ENCODE measurements at places on chromosomes 5 and 9.

DNA sequence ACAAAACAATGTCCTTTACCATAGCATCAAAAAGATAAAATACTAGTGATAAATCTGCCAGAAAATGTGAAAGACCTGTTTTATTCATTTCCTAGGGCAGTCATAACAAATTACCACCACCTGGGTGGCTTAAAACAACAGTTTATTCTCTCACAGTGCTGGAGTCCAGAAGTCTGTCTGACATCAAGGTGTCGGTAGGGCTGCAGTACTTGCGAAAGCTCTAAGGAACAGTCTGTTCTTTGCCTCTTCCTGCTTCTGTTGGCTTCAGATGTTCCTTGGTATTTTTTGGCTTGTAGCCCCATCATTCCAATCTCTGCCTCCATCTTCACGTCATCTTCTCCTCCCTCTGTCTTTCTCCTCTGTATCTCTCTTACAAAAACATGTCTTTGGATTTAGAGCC, 51.0 kb downstream of the PTPDC1 start:
- no peak for DNase-seq

DNA sequence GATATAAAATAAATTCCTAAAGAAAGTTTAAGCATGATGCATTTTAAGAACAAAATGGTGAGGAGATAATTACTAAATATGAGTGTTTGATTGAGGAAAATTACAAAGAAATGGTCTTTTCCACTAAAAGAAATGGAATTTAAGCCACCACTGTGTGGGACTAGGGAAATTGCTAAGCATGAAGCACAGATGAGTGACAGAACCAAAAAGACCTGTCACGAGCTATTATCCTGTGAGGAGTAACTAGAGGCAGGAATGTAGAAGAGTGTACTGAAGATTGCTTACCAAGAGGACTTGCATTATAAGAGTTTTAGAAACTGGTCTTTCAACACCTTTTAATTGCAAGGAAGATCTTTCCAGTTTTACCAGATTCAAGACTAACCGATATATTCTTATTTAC, 193.6 kb upstream of the PRR16 start:
- no peak for DNase-seq

DNA sequence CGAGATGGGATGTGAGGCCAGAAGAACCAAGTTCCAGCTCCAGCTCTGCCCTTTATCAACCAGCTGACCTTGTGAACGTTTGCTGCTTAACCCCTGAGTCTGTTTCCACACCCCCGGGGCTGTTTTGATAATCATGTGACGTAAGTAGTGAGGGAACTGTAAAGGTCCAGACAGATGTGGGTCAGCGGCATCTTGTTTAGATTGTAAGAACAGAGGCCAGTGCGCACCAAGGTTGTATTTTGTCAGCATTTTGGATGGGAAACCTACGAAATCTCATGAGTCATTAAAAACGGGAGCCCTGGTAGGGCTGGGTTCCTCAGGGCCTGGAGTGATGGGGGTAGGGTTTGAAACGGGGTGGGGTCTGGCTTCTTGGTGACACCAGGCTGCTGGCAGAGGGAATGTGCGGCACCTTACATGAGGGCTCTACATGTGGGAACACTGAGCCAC, 13.8 kb upstream of the COL15A1 start:
- no peak for DNase-seq

DNA sequence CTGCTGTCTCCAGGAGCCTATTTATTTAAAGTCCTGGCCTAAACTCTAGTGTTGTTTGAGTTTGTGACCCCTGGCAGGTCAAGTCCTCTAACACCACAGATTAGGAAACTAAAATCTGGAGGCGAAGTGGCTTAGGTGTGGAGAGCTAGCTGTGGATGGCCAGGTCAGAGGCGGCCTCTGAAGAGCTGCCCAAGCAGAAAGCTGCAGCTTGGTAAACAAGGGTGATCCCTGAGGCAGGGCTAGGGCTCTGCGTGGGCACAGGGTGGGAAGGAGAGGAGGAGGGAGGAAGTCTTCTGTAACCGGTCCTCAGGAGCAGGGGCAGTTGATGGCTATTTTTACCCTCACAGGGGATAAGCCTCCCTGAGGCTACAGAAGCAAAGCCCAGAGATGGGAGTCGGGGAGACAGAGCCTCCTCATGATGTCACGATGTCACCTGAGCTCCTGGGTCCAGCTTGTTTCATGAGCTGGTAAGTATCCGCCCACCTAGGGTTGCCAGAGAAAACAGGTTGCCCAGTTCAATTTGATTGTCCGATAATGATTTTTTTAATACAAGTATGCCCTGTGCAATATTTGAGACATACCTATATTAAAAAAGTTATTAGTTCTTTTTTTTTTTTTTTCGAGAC, 25.9 kb upstream of the BOD1 start:
- no peak for DNase-seq

DNA sequence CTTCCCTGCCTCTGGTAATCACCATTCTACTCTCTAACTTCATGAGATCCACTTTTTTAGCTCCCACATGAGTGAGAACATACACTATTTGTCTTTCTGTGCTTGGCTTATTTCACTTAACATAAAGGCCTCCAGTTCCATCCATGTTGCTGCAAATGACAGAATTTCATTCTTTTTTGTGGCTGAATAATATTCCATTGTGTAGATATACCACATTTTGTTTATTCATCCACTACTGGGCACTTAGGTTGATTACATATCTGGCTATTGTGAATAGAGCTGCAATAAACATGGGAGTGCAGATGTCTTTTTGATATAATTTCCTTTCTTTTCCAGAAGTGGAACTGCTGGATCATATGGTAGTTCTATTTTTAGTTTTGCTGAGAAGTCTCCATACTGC, 28.7 kb downstream of the SHOC1 start:
- no peak for DNase-seq

DNA sequence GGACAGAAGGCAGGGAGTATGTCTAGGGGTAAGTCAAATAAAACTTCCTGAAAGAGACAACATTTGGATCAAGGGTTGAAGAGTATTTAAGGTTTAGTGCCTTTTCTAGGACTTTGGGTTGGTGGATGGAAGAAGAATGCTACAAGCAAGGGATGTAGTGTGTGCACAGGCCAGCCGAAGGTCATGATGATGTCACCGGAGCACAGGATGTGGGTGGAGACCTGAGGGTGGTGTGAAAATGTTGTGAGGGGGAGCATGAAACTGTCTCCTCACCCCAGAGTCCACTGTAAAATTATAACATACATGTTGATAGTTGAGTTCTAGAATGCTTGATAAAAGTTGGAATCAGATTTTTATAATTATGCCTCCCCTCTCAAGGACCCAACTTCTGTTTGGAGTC, 553.3 kb upstream of the SGCD start:
- no peak for DNase-seq

DNA sequence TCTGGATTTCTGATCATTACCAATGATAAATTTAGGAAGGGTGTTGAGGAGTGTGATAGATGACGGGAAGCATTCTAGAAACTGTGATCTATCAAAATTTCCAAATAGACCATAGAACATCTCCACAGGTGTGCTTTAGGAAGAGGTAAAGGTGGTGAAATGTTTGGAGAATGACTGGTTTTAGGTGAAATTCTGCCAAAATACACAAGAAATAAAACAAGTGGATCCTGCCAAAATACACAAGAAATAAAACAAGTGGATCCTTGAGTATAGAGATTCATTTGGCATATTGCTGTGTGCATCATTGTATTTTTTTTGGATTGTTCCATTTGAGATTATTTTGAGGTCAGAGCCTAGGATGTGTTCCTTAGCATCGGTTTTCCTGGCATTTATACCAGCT, 88.3 kb upstream of the CTNND2 start:
- DNase-seq = no peak

DNA sequence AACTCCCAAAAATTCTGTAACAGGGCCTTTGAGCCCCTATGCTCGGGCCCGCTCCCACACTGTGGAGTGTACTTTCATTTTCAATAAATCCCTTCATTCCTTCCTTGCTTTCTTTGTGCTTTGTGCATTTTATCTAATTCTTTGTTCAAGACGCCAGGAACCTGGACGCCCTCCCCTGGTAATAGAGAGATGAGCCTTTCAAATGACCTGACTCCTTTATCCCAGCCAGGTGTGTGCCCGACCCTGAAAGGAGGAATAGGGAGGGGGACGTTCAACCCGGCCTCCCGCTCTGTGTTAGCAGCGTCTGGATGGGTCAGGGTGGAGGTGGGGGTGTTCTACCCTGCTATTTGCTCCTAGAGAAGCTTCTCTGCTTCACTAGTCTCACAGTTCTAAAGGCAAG, 53.9 kb downstream of the FXN start:
- DNase-seq = no peak

DNA sequence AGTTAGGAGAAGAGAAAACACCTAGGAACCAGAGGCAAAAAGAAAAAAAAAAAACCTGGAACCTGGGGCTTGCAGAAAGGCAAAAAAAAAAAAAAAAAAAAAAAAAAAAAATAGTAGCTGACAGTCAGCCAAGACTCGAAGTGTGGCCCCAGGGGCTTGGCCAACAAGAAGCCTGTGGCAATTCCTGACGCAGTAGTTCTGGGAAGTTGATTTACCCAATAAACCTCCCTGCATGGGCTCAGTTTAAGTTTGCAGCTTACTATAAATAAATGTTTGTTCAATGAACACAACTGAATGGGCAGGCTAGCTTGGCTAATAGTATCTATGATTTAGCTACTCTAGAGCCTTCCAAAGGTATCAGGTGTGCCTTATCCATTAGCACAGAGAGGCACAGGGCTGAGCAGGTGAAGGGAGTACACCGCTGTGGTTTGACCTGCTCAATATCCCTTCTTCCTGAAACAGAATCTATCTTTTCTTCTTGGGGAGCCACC, 21.3 kb upstream of the GLRX start:
- DNase-seq = no peak

- no peak for DNase-seq
These were observed 76.6 kb downstream of the ARRDC3 start for GRCh38 chr5:91306497-91306896.

DNA sequence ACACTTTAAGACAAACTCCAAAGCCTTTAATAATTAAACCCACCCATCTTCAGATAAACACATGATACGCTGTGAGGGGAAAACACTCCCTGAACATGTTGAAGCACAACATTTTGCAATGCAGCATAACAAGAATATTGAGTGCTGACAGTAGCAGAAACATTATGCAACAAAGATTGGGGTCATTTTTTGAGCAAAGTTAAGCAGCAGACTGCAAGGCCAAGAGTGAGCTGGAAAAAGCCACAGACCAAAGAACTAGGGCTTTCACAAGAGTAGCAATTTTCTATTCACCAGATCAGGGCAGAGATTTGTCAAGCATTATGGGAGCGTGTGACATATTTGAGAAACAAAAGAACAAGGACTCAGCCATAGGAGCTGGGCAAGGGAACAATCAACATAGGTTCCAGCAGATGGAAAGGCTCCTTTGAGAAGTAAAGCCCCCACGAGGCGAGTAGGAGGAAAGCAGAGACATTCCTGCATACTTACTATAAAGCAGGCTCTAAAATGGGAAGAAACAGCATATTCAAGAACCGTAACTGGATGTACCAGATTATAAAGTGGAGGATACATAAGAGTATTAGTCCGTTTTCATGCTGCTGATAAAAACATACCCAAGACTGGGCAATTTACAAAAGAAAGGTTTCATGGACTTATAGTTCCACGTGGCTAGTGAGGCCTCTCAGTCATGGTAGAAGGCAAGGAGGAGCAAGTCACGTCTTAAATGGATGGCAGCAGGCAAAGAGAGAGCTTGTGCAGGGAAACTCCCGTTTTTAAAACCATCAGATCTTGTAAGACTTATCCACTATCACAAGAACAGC, 4.8 kb upstream of the TTC23L start:
- no peak for DNase-seq

- no peak for DNase-seq
These were observed 43.2 kb upstream of the RICTOR start for GRCh38 chr5:39117401-39117800.

DNA sequence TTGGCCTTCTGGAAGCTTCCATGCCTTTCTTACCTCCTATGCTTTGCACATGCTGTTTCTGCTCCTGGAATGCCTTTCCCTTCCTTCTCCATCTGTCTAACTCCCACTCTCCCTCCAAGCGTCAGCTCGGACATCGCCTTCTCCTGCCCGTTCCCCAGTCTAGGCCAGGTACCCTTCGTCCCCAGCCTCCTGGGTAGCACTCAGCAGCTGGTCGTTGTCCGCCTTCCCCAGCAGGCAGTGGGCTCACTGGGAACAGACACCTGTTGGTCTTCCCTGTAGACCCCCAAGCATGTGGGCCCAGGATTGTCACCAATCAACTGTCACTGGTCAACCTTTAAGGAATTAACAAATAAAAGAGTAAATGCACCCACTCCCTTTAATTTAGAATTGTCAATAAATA, 202.2 kb downstream of the RGS3 start:
- DNase-seq = no peak

DNA sequence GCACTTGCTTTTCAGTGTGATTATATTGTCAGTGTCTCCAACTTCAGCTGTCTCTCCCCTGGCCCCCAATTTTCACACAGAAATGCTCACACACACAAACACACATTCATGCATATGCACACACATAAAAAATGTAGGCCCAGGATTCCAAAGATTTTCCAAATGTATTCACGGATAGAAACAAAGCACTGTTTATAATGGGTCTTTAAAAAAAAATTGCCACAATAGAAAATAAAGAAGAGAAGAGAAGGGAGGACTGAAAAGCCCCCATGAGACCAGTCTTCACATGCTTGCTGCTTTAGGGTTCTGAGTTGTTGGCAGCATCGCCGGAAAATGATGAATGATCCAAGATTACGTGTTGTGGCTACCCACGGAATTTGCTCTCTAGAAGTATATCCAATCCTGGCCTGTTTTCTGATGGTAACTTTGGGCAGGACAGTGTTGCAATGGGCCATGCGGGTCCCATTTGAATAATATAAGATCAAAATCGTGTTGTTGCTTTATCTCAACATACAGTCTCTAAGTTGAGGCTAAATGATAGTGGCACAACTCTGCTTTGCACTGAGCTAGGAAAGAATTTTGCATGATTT, 36.2 kb upstream of the ACO1 start:
- DNase-seq = no peak

DNA sequence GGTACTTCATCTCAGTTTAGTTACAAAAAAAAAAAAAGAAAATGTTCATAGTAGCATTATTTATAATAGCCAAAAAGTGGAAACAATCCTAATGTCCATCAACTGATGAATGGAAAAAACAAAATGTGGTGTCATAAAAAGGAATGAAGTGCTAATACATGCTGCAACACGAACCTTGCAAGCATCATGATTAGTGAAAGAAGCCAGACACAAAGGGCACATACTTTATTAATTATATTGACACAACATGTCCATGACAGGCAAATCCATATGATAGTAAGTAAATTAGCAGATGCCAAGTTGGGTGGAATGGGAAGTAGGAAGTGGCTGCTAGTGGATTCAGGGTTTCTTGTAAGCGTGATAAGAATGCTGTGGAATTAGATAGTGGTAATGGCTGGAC, 54.2 kb downstream of the PCDHGC5 start:
- no peak for DNase-seq
